ENCODE measurements at places on chromosomes 7 and 10.

- DNase-seq, result no peak
Measured at GRCh38 chr10:89344156-89344555, 16.4 kb downstream of the IFIT3 start.

- no peak for DNase-seq
Measured at GRCh38 chr7:69922026-69922803, 323.9 kb downstream of the AUTS2 start.

GRCh38 chr10:46091828-46092523 lies 45.9 kb upstream of the MSMB start:
- DNase-seq, result no peak

GRCh38 chr7:114939484-114940097 lies 17.7 kb downstream of the MDFIC start:
- no peak for DNase-seq

DNA sequence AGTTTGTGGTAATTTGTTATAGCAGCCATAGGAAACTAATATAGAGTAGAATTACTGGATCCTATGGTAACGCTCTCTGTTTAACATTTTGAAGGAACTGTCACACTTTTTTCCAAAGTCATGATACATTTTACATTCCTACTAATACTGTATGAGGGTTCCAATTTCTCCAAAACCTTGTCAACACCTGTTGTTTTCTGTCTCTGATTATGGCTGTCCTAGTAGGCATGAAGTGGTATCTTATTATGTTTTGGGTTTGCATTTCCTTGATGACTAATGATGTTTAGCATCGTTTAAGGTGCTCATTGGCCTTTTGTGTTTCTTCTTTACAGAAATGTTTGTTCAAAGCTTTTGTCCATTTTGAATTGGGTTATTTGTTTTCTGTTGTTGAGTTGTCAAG lies 69.6 kb downstream of the VPS50 start:
- DNase-seq, result no peak
